ENCODE measurements at places on chromosomes 13 and 19.

DNA sequence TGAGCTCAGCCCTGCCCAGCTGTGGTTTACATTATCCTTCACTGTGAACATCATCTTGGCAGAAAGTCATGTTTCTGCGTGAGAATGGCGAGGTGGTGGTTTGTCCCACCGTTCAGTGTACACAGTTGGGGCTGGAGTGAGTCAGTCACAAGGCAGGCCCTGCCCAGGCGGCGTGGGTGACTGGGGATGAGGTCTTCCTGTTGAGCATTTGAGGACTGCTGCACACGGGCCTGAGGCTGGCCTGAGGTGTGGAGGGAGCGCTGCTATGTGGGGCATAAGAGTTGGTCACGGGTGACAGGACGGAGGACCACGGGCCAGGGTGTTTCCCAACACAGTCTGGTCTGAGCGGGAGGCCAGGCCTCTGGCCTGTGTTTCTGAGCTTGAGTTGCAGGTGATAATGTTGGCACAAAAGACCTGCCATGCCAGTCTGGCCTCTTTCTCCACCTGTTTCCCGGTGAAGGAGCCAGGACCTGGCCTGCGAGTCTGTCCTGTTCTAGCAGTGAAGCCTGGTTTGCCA lies 13.4 kb upstream of the C19orf33 start:
- DNase-seq, result no peak

DNA sequence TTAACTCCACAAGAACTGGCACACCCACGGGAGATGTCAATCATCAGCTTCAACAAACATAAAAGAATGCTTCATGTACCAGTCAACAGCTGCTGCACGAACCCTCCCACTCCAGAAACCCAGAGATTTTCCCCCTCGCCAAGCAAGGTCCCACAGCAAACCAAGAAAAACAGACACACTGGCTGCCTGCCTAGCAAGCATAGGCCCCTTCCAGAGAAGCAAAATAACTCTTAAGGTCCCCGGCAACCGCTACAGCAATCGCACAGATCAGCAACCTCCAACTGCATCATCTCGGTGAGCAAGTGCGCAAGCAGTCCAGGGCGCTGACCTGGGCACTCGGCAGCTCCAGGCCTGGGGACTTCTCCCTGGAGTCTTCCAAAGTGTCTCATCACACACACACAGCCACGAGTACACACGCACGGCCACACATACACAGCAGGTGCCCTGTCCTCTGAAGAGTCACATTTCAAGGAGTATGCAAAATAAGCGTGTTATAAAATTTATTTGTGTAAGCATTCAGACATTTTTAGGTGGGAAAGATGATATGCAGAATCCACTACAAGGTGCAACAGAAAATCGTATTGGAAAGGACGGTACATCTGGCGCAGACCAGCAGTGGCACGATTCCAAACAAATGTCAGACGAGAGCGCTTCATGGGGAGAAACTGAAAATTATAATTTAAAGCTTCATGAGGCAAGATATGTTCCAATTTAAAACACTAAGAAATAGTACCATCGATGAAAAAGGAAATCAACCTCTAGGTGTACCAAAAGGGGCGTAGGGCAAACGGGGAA lies 125.0 kb downstream of the STK24 start:
- DNase-seq, result no peak

DNA sequence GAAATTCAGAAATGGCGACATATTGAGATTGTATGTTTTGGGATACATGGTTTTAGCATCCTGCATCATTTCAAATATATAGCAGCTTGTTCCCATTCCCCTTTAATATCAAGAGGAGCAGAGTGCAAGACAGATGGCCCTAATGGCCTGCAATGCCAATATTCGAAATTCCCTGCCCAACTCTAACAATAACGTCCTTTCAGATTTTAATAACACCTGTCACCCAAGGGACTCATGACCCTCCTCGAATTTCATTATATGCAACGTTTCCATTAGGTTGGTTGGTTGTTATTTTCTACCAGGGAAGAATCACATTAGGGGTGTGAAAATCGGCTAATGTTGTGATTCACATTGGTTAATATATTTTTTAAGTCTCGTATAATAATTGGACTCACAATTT lies 170.0 kb downstream of the TNFSF13B start:
- DNase-seq, result no peak

DNA sequence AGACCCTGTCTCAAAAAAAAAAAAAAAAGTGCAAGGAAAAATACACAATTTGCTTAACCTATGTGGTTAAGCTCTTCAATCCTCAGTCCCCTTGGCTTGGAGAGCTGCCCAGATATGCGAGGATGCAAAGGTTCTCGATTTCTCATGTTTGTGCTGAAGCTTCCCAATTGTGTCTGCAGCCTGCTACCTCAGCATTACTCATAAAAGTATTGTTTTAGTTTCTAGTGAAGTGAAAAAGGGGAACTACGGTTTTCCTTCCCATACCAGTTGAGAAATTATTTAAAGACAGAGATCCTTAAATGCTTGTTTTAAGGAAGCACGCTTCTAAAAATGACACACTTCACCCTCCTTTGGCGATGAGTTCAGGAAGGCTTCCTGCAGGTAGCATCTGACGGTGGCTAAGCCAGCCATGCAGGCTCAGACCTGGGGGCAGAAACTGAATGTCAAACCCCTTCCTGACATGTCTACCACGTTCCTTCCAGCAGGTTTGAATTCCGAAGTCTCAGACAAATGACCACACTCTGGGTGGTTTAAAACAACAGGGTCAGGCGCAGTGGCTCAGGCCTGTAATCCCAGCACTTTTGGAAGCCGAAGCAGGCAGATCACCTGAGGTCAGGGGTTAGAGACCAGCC lies 47.9 kb downstream of the RUBCNL start:
- peak; percentile 30 for DNase-seq

GRCh38 chr13:84730376-84730775 lies 848.1 kb upstream of the SLITRK1 start:
- no peak for DNase-seq

- DNase-seq, result no peak
Measured at GRCh38 chr13:108056278-108056677, 159.1 kb downstream of the LIG4 start.

- DNase-seq, result peak; percentile 90
Measured at GRCh38 chr13:99386911-99387788, 80.0 kb upstream of the GPR183 start.

DNA sequence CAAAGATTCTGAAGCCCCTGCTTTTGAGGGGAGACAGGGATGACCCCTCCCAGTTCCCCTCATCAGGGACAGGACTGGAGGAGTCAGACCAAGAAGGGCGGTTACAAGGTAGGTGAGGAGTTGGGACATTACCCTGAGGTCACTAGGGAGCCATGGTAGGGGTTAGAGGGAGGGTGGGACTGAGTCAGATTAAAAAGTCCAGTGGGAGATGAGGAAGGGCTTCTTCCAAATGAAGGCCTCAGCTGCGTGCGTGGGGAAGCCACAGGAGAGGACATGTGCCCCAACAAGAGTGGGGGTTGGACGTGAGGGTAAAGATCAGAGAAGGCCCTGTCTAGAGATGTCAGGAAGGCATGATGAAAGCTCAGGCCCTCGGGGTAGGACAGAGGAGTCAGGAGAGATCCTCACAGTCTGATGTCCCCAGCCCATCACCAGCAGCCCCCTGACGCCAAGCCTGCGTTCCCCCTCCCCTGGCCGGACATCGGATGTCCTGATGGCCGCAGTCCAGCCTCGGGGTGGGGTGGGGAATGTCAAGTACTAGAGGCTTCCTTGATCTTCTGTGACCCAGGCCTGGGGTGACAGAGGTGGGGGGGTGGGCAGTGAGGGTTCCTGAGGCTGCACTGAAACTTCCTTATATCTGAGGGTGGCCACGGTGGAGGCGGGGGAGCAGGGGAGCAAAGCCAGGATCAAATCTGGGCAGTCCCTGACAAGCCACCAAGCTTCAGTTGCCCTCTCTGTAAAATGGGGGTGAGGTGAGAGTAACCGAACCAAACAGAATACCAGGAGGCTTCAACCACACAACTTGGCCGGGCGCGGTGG lies 6.5 kb upstream of the MFSD12 start:
- DNase-seq, result no peak

DNA sequence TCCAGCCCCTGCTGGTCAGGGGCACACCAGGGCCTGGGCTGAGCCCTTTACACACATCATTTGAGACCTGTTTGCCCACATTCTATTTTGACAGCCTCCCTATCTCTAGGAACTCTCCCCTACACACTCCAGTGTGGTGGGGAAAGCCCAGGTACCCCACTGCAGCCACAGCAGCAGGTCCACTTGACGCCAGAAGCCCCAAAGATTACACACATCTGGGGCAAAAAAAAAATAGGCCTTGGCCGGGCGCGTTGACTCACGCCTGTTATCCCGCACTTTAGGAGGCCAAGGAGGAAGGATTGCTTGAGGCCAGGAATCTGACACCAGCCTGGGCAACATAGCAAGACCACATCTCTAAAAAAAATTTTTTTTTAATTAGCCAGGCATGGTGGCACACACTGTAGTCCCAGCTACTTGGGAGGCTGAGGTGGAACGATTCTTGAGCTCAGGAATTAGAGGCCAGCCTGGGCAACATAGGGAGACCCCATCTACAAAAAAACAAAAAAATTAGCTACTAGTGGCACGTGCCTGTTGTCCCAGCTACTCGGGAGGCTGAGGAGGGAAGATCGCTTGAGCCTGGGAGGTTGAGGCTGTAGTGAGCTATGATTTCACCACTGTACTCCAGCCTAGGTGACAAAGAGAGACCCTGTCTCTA lies 18.0 kb upstream of the CD22 start:
- no peak for DNase-seq

- DNase-seq, result no peak
Measured at GRCh38 chr19:1063909-1064660, 2.9 kb upstream of the ARHGAP45 start.

DNA sequence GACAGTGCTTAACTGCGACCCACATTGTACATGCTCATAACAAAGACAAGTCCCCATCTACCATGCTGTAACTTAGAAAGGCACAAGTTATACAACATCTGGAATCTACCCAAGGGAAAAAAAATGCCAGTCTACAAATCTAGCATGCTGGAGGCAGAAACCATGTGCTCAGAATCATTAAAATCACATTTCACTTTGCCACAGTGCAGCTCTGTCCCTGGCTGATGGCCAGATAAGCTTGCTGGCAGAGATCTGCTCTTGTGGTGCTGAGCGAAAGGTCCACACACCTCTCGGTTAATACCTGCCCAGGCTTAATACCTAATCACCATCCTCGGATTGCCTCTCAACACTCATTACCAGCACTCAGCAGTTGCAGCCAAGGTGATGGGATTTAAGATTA lies 74.1 kb upstream of the UQCRFS1 start:
- DNase-seq, result no peak

GRCh38 chr13:97492257-97492656 lies 58.3 kb downstream of the RAP2A start:
- no peak for DNase-seq

DNA sequence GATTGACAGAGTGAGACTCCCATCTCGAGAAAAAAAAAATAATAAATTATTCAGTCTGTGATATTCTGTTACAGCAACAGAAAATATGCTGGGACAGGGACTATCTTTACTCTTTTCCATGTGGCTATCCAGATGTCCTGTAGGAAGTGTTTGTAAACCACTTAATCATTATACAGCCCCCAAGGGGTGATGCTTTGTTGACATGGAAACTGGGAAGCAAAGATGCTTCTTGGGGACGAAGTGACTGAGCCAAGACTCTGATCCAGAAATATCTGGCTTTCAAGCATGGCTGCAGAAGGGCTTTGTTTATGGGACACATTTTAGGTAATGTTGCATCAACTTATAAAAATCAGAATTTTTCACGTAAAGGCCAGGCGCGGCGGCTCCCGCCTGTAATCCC lies 5.4 kb downstream of the ZNF8 start:
- DNase-seq, result no peak

GRCh38 chr19:5023128-5023571 lies 54.2 kb downstream of the KDM4B start:
- DNase-seq, result no peak

DNA sequence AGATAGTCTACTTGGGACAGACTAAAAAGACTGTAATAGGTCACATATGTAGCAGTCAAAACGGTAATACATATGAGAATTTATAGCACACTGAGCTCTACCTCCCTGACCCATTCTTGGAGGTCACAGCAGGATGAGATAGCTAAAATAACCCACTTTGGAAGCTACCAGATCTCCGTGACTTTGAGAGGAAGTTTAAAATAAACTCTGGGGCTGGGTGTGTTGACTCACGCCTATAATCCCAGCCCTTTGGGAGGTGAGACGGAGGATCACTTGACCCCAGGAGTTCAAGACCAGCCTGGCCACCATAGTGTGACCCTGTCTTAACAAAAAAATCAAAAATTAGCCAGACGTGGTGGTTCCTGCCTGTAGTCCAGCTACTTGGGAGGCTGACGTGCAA lies 45.3 kb downstream of the DHRS12 start:
- no peak for DNase-seq

GRCh38 chr19:15074371-15074770 lies 7.6 kb upstream of the OR1I1 start:
- no peak for DNase-seq

- DNase-seq, result no peak
Measured at GRCh38 chr13:105735281-105735680, 800.2 kb downstream of the EFNB2 start.

DNA sequence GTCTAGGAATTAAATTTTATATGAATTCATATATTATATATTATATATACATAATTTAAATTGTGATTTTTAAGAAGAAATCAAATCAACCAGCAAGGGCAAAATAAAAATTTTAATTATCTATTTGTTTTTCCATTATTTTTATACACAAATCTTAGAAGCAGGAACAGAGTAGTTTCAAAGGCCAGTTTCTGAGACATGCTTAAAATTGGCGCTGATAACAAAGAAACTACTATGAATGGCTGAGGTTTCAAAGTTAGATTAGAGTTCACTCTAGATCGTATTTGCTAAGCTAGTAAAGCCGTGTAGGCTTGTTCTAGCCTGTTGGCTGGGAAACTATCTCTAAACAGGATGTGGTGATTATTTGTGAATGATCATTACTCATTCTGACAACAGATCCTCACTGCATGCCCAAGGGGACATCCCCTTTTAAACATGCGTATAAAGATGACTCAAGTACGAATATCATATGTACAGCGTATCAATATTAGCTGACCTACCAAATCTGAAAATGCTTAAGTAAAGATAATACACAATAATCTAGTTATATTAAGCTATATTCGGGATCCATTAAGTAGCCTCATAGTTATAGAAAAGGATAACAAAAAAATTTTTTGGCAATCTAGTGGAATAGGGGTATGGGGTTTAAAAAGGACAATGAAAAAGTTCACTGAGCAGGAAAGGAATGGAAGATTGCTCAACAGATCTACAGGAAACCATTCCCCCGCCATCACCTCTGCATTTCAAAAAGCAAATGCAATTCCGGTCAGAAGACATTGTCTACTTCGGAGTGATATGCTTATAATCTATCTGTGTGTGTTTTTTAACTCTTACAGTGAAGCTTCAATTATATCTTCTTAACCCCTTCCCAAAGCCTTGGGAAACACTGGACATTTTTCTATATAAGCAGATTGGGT lies 150.1 kb downstream of the SHISA2 start:
- DNase-seq, result no peak

DNA sequence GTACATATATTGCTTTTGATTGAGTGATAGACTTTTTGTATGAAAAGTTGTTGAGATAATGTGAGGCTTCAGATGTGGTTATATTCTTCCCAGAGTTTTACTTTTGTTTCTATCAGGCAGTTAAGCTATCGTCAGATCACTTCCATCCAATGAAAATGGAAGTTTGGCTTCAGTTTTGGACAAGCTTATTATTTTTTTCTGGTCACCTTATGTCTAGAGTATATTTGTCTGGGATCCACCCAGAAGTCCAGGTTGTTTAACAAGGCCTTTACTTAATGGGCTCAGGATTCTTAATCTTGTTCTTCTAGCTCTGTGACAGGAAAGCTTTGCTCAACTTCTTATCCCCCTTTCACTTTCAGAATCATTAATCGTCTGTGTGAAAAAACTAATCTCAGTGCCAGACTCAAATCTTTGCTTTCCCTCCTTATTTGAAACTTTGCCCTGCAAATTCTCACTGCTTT lies 150.9 kb downstream of the PDS5B start:
- no peak for DNase-seq
